ENCODE measurements at places on chromosomes 1 and 21.

GRCh38 chr1:208841436-208841835 lies 597.3 kb upstream of the PLXNA2 start:
- H3K27me3 ChIP-seq: no peaks in the 10 kb centered on the region
- no peaks in the 10 kb centered on the region for H3K4me1 ChIP-seq
- no peak for DNase-seq

DNA sequence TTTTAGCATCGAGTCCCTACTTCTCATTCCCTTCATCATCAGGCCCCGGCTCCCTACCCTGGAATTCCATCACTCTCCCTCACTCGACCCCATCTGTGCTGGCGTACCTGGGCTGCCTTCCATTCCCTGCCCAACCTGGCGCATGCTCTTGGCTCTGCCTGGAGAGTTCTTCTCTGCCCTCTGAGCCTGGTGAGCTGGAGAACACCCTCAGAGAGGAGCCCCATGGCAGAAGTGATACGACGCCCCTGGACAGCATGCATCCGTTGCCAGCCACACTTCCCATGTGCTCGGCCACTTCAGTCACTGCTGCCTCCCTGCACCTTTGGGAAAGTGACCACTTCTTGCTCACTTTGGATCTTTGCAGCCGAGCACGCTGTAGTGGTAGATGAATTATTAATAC lies 30.1 kb downstream of the OLFML2B start:
- no peak for DNase-seq
- no peak overlapping the region for H3K27ac ChIP-seq
- peaks cover 4% of the 10 kb centered on the region for H3K4me1 ChIP-seq
- H3K36me3 ChIP-seq: no peaks in the 10 kb centered on the region
- H3K4me3 ChIP-seq: no peak overlapping the region

GRCh38 chr1:17667641-17668040 lies 87.5 kb upstream of the ACTL8 start:
- H3K4me3 ChIP-seq: no peak overlapping the region
- H3K4me1 ChIP-seq: no peaks in the 10 kb centered on the region
- H3K27me3 ChIP-seq: no peaks in the 10 kb centered on the region
- no peak overlapping the region for H3K27ac ChIP-seq
- DNase-seq: no peak

DNA sequence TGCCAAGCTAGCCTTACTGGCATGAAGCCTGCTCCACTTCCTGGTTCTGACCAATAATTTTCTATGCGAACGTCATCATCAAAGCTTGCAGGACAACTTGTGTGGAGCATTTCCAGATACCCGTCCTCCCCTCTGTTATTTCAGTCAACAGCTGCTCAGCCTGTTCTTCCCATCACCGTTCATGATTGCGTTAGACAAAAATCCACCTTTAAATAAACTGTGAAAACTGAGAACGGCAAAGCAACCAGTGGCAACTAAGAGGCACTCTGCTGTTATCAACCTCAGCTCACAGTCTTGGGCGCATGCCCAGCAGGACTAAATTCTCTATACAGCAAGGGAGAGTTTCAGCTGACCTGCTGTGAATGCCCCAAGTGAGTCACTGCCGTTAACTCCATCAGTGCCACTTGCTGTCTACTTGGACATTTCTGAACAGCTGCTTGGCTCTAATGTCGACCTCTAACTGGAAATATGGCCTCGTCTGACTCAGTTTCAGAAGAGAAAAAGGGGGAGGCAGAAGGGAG lies 207.4 kb upstream of the RUNX1 start:
- H3K27ac ChIP-seq: peak overlapping the region; percentile 74
- H3K36me3 ChIP-seq: no peaks in the 10 kb centered on the region
- peak; percentile 96 for DNase-seq
- H3K4me1 ChIP-seq: peaks cover 57% of the 10 kb centered on the region
- H3K27me3 ChIP-seq: no peaks in the 10 kb centered on the region
- peak overlapping the region; percentile 60 for H3K4me3 ChIP-seq

GRCh38 chr1:1924386-1924785 lies 5.3 kb upstream of the TMEM52 start:
- H3K27ac ChIP-seq: no peak overlapping the region
- no peaks in the 10 kb centered on the region for H3K4me1 ChIP-seq
- H3K36me3 ChIP-seq: no peaks in the 10 kb centered on the region
- DNase-seq: no peak
- no peak overlapping the region for H3K4me3 ChIP-seq
